Hippocampal formation (tissue), 2 donors: ENCODE measurements at places on chromosomes 4 and X.

DNA sequence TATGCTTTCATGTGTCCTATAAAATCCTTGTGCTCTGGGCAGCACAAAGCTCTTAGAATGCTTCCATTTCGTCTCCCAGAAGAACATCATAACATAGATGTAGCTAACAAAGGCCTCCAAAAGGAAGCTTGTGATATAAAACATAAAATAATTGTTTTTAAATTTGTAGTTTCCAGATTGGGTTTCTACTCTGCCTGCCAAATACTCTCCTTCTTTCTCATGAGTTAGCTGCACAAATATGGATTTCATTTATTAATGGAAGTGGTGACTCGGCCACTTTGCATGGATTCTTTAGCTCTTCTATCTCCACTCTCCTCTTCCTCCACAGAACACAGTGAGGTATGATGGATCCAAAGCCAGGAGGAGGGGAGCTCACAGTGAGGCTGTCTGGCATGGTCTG lies 265.4 kb downstream of the COL25A1 start:
- DNase-seq: no peak

GRCh38 chr4:67892253-67892652 lies 8.5 kb upstream of the TMPRSS11D start:
- DNase-seq: no peak

- DNase-seq: no peak
Observed at GRCh38 chr4:588351-588849, 12.3 kb upstream of the TMEM271 start.

- DNase-seq: no peak
Observed at GRCh38 chrX:71296806-71297205, 4.7 kb upstream of the ITGB1BP2 start.

- no peak for DNase-seq
Observed at GRCh38 chr4:2961421-2961810, 1.8 kb downstream of the NOP14 start.

DNA sequence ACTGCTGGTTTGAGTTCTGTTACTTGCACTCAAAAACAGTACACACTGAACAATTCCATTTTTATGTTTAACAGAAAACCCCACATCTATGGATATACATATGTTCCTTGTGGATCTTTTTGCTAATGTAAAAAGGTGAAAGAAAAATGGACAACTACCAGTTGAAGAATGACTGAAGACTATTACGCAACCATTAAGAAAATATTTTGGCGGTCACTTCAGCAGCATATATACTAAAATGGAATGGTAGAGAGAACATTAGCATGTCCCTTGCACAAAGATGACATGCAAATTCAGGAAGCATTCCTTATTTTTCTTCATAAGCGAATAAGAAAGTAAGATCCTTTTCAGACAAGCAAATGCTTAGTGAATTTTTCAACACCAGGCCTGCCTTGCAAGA lies 84.6 kb upstream of the FMR1 start:
- DNase-seq: no peak

DNA sequence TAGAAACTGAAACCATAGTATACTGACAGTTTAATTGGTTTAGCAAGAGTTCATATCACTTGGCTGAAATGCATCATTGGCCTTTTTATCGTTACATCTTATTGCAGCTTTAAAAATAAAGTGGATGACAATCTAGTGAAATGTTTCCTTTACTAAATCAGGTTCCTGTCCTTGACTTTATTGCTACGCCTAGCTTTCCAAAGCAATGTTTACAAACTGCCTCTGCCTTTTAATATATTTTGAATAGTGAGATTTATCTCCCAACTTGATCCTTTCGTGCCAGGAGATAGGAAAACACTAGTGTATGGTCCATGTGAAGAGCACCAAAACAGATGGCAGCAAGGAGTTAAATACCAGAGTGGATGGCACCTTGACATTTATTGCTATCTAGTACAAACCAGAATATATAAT lies 67.0 kb downstream of the GPC3 start:
- DNase-seq: no peak

DNA sequence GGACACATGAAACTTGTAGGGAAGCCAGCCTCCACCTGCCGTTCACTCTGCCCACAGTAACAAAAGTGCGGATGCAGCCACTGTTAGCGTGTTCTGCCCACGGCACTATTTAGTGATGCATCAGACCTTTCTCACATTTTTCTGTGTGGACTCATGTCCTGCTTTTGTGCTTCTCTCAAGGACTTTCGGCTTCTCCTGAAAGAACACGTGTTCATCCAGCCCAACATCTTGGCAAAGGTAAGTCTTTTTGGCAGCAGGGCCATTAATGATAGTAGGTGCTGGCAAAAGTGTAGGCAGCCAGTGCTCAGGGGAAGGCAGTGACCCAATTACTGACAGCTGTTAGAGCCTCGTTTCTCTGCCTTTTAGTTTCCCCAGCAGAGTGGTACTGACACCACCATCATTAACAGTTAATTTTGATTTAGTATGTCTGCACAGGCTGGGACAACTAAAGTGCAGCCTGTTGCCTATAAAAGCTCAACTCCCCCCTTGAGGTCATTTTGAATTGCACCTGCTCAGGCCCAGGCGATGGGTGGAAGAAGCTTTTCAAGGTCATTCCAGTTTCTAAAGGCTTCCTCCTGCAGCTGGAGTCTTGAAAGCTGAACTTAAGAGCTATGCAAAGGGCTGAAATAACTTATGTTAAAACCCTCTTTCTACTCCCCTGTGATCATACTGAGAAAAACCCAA lies 54.5 kb upstream of the HPSE start:
- DNase-seq: no peak

GRCh38 chr4:128355305-128355704 lies 67.7 kb upstream of the PGRMC2 start:
- no peak for DNase-seq

- DNase-seq: no peak
Observed at GRCh38 chrX:65831268-65831667, 163.8 kb downstream of the MSN start.

DNA sequence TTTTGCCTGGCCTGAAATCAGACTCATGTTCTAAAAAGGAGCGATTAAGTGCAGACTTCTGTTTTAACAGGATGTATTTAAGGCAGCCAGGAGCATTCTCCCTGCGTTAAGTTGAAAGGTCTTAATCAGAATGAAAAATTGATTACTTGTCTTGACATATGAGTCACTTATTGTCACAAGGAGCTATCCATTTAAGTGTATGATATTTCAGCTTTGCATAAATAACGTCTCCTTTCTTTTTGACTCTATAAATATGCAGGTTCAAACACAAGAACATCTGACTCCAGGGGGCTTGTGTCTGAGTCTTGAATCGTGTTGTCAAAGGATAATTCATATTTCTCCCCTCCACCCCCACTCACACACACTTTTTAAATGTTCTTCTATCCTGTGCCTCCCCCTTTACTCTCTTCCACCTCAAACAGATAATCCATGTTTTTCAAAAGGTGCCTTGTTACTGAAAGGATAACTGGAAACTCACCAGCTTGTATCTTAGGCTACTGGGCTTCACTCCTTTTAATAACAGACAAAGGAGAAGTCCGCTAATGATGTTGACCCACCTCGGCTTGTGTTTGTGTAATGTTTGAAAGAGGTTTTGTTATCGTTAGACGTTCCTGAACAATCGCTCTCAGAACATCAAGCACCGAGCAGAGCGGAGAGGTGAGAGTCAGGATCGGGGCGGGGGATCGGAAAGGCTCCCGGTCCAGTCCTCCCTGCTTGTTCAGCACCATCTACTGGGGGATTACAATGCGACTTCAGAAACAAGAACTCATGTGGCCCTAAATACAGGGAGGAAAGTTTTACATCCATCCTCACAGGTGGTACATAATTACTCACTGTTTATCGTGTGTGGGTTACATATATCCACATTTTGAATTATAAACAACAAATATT lies 107.5 kb upstream of the RPL34 start:
- DNase-seq: peak; percentile 1

- no peak for DNase-seq
Observed at GRCh38 chr4:11910812-11911211, 482.1 kb upstream of the HS3ST1 start.

GRCh38 chr4:36445480-36445879 lies 164.1 kb downstream of the DTHD1 start:
- no peak for DNase-seq

DNA sequence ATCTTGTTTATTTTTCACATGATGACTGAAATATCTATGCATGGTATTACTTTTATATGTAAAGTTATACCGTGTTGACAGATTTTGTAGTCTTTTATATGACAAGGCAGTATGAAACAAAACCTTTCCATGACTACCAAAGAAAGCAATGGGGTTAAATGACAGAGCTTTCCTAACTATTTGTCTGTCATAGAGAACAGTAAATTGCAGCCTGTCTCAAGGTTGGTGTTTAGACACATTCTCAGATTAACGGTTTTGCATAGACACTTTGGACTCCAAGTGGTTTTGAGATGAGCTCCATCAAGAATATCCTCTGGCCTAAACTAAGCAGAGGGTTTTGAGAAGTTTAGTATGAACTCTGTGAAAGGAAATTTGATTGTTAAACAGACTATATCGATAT lies 180.7 kb upstream of the TENM3 start:
- DNase-seq: no peak

- DNase-seq: no peak
Observed at GRCh38 chr4:124055336-124055735, 657.2 kb downstream of the ANKRD50 start.

GRCh38 chr4:15779306-15779705 lies 1.2 kb downstream of the CD38 start:
- DNase-seq: peak; percentile 42
